ENCODE measurements at places on chromosomes 5 and 9.

DNA sequence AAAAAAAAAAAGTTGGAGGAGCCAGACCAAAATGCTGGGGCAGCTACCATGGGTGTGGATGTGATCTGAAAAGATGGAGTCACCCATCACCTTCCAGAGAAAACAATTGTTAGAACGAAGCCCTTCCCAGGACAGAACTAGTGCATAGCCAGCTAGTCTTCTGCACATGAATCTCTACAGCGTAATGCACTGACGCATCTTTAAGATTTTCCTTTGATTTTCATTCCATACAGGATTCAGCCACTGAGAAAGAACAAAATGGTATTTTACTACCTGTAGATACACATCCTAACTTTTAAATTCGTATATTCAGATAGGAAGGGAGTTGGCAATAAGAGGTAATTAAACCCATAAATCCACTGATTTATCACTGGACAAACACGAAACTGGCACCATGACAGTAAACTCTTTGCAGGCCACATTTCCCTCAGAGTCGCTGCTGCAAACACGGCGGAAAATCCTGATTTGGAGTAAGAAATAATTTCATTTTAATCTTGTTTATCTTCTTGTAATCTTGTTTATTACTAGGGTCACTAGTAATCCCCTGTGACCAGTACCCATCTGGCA lies 206.6 kb downstream of the SPOCK1 start:
- DNase-seq: no peak

- no peak for DNase-seq
Observed at GRCh38 chr9:86201474-86202337, 57.8 kb downstream of the C9orf153 start.

DNA sequence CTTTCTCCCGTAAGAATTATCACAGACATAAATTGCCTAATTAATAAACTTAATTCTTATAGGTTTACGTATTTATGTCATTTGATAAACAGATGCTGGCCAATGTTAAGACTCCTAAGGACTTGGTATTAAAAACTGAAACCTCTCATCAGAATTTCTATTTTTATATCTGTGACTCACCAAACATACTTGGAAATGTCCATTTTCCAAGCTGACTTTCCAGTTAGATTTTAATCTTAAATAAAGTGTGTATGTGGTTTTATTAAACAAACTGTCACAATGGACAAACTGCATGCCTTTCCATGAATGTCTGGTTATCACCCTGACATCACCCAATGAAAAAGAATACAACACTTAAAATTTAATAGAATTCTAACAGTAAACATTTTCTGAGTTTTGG lies 12.6 kb upstream of the COL23A1 start:
- DNase-seq: peak; percentile 18

- no peak for DNase-seq
Observed at GRCh38 chr9:71485326-71485725, 283.0 kb downstream of the CEMIP2 start.

DNA sequence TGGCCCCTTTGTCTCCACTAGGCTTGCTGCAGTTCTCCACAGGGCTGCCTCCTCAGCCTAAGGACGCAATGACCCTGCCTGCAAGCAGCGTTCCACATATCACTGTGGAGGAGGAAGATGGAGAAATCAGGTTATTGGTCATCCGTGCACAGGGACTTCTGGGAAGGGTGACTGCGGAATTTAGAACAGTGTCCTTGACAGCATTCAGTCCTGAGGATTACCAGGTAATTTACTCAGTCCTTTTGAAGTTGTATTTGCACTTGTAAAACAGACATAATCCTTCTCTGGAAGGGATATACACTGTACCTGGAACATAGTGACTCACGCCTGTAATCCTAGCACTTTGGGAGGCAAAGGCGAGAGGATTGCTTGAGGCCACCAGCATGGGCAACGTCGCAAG lies 116.6 kb downstream of the ADGRV1 start:
- no peak for DNase-seq

GRCh38 chr5:61069150-61069549 lies 93.1 kb downstream of the SMIM15 start:
- no peak for DNase-seq

DNA sequence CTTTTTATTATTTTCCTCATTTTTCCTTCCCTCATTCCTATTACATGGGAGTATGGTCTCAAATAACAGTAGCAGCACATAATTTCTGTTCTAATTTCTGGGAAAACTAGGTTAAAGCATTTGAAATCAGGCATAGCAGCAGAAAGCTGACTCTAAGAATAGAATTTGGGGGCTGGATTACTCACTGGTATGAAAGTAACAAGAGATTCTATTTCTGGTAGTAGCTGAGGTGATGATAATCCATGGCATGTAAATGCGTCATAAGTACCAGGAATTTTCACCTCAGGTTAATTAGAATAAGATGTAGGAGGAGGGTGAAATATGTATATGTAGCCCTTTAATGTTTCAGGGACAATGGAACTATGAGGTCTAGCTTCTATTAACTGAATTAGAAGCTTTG lies 662.0 kb downstream of the PTPRD start:
- DNase-seq: peak; percentile 96

DNA sequence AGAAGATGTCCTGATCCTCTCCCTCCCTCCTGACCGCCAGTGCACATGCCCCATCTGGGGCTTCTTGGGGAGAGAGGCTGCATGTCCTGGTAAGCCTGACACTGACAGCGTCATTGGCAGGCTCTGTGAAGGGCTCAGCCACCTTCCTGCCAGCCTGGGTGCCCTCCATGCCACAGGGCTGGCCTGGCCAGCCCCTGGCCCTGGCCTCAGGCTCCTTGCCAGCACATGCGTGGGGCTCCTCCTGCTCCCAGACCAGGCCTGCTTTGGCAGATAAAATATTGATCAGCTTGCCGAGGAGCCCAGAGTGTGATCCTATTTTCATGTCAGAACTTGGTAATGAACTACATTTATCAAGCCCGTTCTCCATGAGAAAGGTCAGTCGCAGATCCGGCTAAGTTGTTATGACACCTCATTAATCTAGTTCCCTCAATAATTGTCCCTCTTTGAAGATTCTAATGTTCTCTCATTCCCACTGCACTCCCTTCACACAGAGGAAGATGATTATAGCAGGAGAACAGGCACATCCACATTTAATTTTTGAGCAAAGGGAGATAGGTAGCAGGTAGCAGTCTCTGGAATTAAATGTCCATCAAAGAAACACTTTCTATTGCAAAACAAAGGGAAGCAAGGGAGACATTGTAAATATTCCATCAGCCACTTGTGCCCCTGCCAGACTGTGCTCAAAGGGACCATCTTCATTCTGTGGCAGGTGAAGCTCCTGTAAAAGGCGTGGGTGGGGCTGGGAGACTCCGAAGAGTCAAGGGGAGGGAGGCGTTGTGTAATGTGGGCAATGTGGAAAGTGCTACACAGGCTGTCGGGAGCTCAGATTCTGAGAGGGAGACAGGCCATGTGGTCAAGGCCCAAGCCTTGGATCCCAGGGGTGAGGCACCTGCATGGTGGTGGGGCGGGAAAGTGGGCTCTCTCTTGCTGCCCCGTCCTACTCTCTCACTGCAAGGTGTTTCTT lies 272.0 kb downstream of the HSPA4 start:
- DNase-seq: no peak

DNA sequence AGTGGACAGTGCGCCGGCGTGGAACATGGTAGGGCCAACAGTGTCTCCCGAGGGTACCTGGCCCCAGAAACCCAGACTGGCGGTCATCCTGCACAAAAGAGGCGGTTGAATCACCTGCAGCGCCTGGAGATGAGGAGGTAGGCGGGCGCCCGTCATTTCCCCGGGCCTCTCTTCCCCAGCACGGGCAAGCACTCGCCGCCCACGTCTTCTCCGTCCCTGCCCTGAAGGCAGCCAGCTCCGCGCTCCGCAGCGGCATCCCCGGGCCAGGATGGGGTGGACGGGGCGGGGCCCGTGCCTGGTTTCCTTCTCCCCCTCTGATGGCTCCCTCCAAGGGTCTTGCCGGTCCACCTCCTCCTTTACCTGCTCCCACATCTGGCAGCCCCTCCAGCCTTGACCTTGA lies 27.1 kb upstream of the N4BP3 start:
- no peak for DNase-seq

- DNase-seq: no peak
Observed at GRCh38 chr5:136047858-136048257, 19.1 kb downstream of the TGFBI start.
